ENCODE measurements at places on chromosomes 1 and 21.

DNA sequence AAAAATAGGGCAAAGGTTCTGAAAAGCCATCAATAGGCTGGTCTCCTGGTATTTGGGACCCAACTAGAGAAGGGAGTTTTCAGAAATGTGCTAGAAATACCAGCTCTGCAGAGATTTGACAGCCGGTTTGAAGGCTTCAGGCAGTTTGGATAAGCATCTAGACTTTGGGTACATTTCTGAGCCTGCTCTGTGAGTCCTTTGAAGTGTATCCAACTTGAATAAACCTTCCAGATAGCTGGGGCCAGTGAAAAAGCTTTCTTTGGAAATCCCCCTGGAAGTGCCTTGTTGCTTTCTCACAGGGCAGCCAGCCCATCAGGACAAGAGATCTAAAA is 6.4 kb upstream of the PEF1 start:
- DNase-seq: no peak

- no peak for DNase-seq
Observed at GRCh38 chr1:6271554-6271953, 10.7 kb upstream of the GPR153 start.

- no peak for DNase-seq
Observed at GRCh38 chr21:44521301-44521927, 18.6 kb downstream of the KRTAP10-1 start.

GRCh38 chr1:10681296-10682107 is 114.9 kb downstream of the CASZ1 start:
- DNase-seq: no peak

DNA sequence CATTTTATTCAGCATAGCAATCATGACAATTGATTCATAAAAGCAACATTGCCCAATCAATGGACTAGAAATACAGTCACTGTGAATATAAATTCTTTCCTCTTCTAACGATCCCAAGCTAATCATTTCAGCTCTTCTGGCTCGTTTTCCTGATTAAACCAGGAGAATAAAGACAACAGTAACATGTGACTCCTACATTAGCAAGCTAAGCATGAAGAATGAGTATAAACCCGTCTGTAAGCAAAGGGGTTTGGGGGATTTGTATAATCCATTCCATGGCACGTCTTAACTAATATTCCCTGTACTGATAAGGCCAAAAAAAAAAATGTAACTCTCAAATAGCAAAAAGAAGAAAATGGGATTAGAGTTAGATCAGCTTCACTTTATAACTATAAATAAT is 21.6 kb downstream of the IRF2BP2 start:
- DNase-seq: no peak

DNA sequence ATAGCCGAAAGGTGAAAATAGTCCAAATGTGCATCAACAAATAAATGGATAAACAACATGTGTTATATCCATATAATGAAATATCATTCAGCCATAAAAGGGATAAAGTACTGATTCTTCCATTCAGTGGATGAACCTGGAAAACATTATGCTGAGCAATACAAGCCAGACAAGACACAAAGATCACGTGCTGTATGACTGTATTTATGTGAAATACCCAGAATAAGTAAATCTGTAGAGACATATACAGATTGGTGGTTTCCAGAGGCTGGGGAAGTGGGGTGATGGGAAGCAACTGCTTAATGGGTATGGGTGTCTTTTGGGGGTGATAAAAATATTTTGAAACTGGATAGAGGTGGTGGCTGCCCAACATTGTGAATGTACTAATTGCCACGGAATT is 13.3 kb upstream of the GSTM4 start:
- no peak for DNase-seq

GRCh38 chr1:78222225-78222959 is 176.6 kb downstream of the GIPC2 start:
- DNase-seq: no peak

Data from stimulated activated CD4-positive, alpha-beta T cell treated with anti-CD3 and anti-CD28 coated beads, Interleukin-15, amount 100 ng/mL, for 24 hours (primary cell).